ENCODE measurements at places on chromosomes 16 and 17. TPM values are rescaled to one million over a fixed set of nuclear protein-coding genes. Genes with fewer than 3 reads are reported as not detected.
A peak's percentile ranks its signal among the peaks of the same experiment; 100 is the strongest.

GRCh38 chr16:49596648-49597291 is 223.2 kb downstream of the C16orf78 start:
- DNase-seq, result no peak

DNA sequence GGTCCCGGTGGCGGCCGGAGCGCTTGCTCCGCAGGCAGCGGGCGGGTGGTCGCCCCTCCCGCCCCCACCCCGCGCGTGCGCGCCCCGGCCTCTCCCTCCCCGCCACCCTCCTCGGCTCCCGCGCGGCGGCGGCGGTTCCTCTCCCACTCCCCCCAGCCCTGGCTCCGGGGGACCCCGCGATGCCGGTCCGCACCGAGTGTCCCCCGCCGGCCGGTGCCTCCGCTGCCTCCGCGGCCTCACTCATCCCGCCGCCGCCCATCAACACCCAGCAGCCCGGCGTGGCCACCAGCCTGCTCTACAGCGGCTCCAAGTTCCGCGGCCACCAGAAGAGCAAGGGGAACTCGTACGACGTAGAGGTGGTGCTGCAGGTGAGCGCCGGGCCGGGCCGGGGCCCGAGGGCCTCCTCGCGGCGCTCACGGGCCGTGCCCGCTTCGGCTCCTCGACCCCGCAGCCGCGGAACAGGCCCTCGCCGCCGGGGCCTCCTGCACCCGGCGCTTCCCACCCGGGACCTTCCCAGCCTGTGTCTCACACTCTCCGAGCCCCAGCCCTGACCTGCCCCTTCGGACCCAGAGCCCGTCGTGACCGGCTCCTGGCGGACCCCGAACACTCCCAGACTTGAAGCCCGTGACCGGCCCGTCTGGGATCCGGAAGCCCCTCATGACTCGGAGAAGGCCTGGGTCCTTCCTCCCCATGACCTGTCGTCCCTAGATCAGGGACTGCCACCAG is 490 bp downstream of the GID4 start:
- no peak for DNase-seq

- DNase-seq, result no peak
These were observed 66.4 kb downstream of the SCNN1B start for GRCh38 chr16:23368469-23368868.

- no peak for DNase-seq
These were observed 35.3 kb downstream of the PRMT7 start for GRCh38 chr16:68345958-68346635.

DNA sequence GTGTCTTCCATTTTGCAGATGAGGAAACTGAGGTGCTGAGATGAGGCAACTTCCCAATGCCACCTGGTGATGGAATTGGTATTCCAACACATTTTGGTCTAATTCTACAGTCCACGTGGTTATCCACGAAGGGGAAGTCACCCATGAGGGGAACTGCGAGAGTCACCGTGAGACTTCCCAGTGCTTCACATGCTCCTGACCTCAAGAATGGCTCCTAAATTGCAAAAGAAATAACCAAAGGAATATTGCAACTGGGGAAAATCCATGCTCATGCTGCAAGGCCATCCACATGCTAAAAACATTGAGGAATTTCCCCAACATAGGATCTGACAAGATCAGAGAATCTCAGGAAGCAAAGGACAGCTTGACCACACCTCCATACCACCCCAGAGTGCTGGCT is 153.9 kb downstream of the HS3ST3B1 start:
- no peak for DNase-seq

- no peak for DNase-seq
These were observed 12.6 kb downstream of the OSBPL7 start for GRCh38 chr17:47808830-47809480.

- no peak for DNase-seq
These were observed 2.5 kb upstream of the MED9 start for GRCh38 chr17:17474341-17474740.

DNA sequence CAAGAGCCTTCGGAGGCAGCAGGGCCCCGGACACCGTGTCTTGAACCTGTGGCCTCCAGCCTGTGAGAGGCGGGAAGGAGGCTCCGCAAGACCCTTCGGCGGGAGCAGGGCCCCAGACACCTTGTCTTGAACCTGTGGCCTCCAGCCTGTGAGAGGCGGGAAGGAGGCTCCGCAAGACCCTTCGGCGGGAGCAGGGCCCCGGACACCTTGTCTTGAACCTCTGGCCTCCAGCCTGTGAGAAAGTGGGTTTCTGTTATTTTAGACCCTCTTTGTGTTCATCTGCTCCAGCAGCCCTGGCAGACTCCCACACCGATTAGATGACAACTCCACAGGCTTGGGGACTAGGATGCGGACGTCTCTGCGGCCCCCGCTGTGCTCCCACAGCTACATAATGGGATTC is 30.0 kb downstream of the FBXO31 start:
- DNase-seq, result no peak

- DNase-seq, result no peak
These were observed 272.0 kb downstream of the MAF start for GRCh38 chr16:79328402-79329165.

- DNase-seq, result no peak
These were observed 47.8 kb upstream of the RASL10B start for GRCh38 chr17:35683591-35683990.

- peak; percentile 100 for DNase-seq
These were observed 63.3 kb downstream of the TUBD1 start for GRCh38 chr17:59829217-59830006.

Gene ITGAL
- total RNA-seq, result 170 TPM

Gene WNK4
- 0.27 TPM for total RNA-seq

Gene ADAD2
- not detected for total RNA-seq

Gene DNAAF1
- not detected for total RNA-seq

Gene NPIPB8
- not detected for total RNA-seq

Gene TMIGD1
- not detected for total RNA-seq

Gene ABCC11
- total RNA-seq, result not detected

Gene DHRS7C
- not detected for total RNA-seq

Gene ZNF785
- total RNA-seq, result 11.5 TPM

Measured in GM12878 (cell line).